ENCODE measurements at places on chromosomes 16 and 17.

DNA sequence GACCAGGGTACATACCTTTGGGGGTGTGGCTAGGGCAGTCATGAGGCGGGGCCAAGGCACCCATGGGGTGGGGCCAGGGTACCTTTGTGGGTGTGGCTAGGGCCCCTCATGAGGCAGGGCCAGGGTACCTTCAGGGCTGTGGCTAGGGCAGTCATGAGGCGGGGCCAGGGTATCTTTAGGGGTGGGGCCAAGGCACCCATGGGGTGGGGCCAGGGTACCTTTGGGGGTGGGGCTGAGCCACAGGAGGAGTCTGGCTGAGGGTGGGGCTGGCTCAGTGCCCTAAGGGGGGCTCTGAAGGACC lies 3.5 kb downstream of the GNG13 start:
- DNase-seq, result no peak

DNA sequence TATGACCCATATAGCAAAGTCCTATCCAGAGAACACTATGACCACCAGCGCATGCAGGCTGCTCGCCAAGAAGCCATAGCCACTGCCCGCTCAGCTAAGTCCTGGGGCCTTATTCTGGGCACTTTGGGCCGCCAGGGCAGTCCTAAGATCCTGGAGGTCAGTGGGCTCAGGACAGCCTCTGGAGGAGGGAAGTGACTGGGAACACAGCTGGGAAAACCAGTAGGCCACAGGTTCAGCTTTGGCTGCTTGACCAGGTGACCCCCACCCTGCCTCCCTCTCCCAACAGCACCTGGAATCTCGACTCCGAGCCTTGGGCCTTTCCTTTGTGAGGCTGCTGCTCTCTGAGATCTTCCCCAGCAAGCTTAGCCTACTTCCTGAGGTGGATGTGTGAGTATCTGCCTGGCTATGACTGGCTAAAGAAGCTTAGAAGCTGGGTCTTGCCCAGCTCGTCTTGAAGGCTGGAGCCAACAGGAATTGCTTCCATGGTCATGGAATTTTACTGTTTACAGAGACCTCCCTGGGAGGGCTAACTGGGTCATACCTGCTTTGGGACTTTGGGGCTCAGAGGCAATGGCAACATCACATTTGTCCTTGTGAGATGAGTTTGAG lies 1.5 kb upstream of the OVCA2 start:
- no peak for DNase-seq

DNA sequence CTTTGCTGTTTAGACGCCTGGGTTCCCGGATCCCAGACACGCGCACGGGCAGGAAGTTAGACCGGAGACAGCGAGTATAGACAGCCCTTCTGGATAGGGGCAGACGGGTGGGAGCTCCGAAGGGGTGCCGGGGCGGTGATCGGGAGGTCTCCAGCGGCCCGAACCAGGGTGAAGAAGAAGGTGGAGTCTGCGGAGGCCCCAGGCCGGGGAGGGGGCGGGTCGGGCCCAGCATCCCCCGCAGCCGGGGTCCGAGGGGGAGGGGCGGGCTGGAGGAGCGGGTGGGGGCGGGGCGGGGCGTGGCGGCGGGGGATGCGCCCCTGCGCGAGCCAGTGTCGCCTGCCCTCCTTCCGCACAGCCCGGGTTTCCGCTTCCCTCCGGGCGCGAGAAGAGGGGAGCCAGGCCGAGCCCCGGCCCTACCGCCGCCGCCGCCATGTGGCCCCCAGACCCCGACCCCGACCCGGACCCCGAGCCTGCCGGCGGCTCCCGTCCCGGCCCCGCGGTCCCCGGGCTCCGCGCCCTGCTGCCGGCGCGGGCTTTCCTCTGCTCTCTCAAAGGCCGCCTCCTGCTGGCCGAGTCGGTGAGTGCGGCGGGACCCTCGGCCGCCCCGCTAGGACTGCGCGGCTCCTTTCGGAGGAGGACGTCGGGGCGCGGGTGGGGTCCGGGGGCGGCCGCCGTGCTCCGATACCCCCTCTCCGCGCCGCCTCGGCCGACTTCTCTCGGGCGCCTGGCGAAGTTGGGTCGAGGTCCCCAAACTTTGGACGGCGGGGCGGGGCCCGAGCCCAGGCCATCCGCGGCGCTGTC lies at the start of gene CMTM3:
CMTM3 (plus strand) TSS at position 329 of the 801 bp plus-strand sequence; CDS start at position 431, 102 bp downstream.
- peak; percentile 81 for DNase-seq

DNA sequence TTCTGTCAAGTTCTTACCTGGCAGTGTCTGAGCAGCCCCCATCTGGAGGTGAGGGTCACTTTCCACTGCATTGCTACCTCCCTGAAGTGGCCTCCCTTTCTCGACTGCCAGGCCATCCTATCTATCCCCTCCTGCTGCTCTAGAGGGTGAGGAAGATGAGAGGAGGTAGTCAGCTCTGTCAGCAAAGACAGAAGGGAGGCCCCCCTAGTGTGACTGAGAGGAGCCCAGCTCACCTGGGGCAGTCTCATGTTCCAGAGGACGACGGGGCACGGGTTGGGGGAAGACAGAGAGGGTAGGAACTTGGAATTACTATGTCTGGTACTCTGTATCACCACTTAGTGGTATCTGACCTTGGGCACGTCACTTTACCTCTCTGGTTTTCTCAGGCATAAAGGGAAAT lies 22.0 kb downstream of the MYO19 start:
- DNase-seq, result no peak

DNA sequence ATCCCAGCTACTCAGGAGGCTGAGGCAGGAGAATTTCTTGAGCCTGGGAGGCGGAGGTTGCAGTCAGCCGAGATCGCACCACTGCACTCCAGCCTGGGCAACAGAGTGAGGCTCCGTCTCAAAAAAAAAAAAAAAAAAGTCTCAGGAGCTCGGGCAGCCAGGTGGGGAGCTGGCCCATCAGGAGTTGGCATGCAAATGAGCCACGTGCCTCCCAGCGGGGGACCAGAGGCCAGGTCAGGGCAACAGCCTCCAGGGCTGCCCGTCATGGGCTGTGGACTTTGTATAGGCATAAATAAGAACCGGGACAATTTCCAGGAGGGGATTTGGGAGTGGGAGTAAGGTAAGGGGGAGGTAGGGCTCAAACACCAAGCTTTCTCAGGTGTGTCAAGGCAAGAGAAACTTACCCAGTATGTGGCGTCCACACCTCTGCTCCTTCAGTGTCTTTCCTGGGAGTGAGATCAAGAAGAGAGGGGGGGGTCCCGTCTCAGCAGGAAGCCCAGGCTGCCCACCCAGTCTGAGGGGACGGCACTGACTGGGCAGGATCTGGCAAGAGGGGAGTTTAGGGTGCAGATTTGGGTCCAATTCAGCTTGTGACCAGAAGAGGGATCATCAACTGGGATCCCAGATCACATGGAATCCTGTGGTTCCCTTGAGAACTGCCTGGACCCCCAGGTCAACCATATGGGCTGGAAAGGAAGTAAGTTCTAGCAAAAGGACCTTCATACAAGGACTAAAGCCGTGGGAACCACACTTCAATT lies 22.3 kb upstream of the G6PC1 start:
- no peak for DNase-seq

GRCh38 chr16:78177987-78178386 lies 78.5 kb downstream of the WWOX start:
- DNase-seq, result no peak

DNA sequence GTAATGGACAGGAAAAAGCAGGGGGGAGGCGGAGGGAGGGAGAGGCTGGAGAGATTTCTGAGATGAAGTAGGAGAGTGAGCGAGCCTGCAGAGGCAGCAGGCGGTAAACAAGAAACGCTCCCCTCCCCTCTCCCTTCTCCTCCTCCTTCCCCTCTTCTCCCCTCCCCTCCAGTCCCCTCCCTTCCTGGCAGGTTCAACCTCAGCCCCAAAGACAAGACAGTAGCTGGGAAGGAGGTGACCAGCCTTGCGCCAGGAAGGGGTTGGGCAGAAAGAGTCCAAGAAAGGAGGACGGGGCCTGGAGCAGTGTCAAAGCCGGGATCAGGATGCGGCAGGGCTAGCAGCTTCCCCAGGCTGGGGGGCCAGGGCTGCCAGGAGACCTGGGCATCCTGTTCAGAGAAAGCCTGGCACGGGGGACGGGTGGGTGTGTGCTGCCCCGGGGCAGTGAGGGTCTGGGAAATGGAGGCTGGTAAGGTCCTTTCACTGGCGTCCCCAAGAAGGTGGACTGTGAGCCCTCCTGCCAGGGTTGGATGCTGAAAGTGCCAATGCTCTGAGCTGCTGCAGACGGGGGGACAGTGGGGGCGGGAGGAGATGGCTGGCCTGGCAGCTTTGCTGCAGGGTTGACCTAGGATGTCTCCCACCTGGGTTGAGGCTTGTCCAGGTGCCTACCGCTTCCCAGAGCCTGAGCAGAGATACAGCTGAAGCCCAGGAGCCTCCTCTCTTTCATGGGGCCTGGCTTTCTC lies 261.6 kb upstream of the TNRC6C start:
- DNase-seq, result no peak

DNA sequence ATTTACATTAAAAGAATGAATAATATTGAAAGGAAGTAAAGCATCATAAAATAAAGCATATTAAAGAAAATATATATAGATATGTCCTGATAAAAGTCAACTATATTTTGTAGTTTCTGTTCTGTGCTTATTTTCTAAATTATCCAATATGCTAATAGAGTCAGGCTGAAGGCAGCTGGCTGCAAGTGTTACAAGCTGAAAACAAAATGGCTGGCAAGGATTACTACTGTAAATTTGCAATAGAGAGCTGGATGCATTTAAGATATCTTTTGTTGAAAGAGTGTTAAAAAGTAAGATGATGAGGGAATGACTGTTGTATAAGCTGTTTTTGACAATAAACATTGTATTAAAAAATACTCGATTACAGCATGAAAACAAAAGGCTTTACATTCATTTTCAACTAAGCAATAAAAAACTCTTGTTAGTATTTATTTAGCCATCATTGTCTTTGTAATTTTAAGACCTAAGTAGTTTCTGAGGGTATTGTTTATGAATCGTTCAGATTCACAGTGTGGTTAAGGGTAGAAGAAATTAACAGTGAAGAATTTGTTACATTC lies 76.3 kb downstream of the TANC2 start:
- DNase-seq, result no peak

GRCh38 chr16:81545470-81546250 lies 101.1 kb downstream of the CMIP start:
- no peak for DNase-seq

DNA sequence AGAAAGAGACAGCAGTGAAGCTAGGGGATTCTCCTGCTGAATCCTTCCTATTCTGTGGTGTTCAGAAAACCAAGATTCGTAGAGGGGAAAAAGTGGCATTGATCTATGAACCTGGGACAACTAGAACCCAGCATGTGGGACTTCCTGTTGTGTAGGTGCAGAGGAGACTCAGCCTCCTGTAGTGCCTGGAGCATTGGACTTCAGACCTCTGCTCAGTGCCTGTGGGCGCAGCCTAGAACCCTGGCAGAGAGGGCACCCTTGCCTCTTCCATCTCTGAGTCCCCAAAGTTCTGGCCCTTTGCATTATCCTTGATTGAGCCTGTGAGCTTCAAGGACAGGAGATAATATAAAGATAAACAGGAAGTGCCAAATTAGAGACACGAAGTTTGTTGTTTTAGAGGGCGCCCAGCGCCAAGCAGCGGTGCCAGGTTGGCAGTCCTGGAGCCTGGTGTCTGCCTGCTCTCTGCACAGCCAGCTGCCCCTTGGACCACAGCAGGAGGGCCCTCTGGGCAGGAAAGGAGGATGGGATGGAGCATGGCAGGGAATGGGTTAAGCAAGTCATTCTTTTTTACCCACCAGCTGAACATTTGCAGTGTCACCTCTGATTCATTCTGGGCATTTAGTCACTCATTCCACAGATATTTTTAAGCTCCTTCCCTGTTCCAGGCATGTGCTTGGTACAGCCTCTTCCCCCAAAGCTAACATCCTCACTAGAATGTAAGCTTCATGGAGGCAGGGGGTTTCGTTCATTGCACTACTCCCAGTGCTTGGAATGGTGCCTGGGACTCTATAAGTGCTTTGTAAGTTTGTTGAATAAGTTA lies 11.9 kb upstream of the SP6 start:
- DNase-seq, result no peak

DNA sequence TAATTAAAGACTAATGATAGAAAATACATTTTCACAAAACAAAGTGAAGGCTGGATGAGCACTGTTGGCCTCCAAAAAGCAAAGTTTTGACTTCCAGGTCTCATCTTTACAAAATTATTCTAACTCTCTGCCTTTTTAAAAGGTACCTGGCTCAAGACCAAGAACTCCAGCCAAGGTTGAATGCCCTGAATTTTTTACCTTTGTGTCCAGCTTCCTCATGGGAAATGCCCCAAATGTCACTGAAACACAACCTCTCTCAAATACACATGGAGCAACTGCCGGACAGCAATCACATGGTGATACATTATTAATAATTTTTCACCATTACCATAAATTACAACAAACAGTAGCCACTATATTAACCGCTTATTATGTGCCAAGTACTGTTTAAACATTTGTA lies 32.2 kb downstream of the ADAMTS18 start:
- no peak for DNase-seq

DNA sequence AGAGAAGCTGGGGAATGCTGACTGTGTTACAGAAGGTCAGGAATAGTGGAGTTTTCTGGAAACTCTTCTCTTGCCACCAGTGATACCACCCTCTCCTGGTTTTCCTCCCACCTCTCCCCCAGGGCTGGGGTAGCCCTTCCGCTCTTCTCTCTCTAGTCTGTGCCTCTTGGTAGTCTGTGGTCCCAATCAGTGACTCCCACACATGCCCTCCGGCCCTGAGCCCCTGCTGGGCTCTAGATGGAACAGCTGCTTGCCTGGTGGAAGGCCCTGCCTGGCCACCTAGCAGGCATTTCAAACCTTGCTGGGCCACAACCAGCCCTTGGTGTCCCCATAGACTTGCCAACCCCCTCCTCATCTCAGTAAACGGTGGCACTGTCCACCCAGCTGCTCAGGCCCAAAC lies 15.2 kb upstream of the MTSS2 start:
- no peak for DNase-seq

DNA sequence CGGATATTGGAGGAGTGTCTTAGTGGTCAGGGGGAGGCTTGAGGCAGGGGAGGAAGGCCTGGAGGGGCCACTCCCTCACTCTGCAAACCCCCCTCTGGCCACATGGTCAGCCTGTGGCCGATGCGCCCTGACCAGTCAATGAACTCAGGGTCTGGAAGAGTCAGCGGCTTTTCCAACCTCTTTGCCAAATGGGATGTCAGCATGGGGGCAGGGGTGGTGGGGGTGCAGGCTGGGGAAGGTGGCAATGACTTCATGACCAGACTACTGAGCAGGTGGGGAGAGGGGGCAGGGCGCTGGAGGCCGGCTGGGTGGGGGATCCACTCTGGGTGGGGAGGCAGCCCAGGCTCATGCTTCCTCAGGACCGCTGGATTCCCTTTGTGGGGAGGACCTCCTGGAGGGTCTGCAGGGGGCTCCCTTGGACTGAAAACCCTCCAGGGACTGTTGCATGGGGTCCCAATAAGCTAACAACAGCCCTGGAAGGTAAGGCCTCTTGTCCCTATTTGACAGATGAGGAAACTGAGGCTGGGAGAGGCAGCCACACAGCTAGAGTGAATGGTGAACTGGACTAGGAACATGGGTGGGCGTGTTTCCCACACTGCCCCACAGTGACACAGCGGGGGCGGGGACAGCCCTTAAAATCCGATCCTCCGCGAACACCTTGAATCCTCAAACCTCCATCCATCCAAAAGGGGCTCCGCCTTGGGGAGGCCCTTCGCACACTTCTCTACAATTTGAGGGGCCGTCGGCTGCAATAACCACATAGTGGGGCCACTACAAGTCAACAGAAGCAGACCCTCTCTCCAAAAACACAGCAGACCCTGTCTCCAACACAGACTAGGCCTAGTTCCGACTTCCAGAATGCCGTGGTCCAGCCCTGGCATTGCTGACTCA lies 81.0 kb upstream of the TOB1 start:
- no peak for DNase-seq

GRCh38 chr16:67731753-67732095 lies 12.6 kb upstream of the GFOD2 start:
- no peak for DNase-seq

GRCh38 chr17:57726213-57726790 lies 18.8 kb downstream of the CCDC182 start:
- no peak for DNase-seq

GRCh38 chr17:9192010-9192409 lies 170.7 kb downstream of the NTN1 start:
- DNase-seq, result no peak

Data from endothelial cell (in vitro differentiated cells).